ENCODE measurements at places on chromosomes 5 and 9. TPM values are rescaled to one million over a fixed set of nuclear protein-coding genes. Genes with fewer than 3 reads are reported as not detected.

DNA sequence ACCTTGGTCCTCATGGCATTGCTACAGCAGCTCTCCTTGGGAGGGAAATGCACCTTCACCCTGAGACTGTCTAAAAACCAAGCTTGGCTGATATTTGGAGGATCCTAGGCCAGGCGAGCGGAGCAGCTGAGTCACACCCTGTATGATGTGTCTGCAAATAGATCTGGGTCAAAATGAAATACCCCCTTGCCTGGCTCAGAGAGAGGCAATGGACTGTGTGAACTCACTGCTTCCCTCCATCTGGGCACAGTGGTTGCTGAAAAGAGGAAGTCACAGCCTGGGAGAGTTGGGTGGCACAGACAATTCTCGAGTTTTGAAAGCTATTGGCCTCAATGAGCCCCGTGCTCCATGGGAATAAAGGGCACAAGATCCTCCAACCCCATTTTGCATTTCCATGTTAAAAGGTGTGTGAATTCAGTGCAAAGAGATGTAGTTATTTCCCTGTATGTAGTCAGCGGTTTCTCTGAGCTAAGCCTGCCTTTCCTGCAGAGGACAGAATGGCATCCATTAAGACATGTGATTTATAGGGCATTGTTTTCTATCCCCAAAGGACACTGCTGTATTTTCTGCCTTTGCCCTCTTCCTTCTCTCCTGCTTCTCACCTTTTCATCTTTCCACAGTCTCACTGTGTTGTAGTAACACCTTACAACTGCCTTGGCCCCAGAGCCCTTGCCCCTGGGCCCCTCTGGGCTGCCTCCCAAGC is 177.2 kb downstream of the GADD45G start:
- H3K27ac ChIP-seq: no peak overlapping the region
- H3K36me3 ChIP-seq: no peaks in the 10 kb centered on the region
- peaks cover 4% of the 10 kb centered on the region for H3K27me3 ChIP-seq
- no peak for DNase-seq
- H3K4me1 ChIP-seq: peaks cover 6% of the 10 kb centered on the region
- no peak overlapping the region for H3K4me3 ChIP-seq

- peaks cover 6% of the 10 kb centered on the region for H3K36me3 ChIP-seq
- H3K4me1 ChIP-seq: peaks cover 8% of the 10 kb centered on the region
- DNase-seq: no peak
- no peak overlapping the region for H3K4me3 ChIP-seq
- no peaks in the 10 kb centered on the region for H3K27me3 ChIP-seq
Observed at GRCh38 chr5:81633471-81633870, 117.4 kb downstream of the SSBP2 start.

- peak overlapping the region; percentile 99 for H3K27ac ChIP-seq
- DNase-seq: no peak
- H3K4me3 ChIP-seq: peak overlapping the region; percentile 76
- H3K4me1 ChIP-seq: peaks cover 74% of the 10 kb centered on the region
- H3K27me3 ChIP-seq: no peaks in the 10 kb centered on the region
- H3K36me3 ChIP-seq: peaks cover 7% of the 10 kb centered on the region
Observed at GRCh38 chr5:132417010-132417439, 47.5 kb downstream of the SLC22A5 start.

DNA sequence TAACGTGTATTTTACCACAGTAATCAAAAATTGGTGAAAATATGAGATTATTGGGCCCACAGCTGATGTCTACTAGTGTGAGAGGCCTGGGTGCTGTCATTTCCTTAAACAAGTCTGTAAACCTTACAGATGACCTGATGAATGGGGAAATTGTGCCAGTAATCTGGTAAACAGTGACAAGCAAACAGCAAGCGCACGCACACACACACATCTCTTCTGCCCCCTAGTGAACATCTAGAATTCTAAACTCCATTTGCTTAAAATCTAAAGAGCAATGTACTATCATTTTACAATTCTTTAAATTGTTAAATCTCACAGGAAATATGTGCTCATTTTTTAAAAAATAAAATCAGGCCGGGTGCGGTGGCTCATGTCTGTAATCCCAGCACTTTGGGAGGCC is 7.5 kb upstream of the RAPGEF1 start:
- no peak for DNase-seq
- peak overlapping the region; percentile 57 for H3K27ac ChIP-seq
- H3K4me3 ChIP-seq: no peak overlapping the region
- peaks cover 27% of the 10 kb centered on the region for H3K4me1 ChIP-seq
- no peaks in the 10 kb centered on the region for H3K36me3 ChIP-seq

SURF6 gene
- total RNA-seq: 13.6 TPM
